ENCODE measurements at places on chromosomes 16 and 17.

GRCh38 chr17:32693194-32693897 is 183.6 kb downstream of the MYO1D start:
- DNase-seq = no peak

GRCh38 chr16:30559690-30560089 is 1.5 kb upstream of the ZNF764 start:
- DNase-seq = no peak

- DNase-seq = no peak
Observed at GRCh38 chr16:84332975-84333684, 35.2 kb upstream of the ATP2C2 start.

- no peak for DNase-seq
Observed at GRCh38 chr16:55502801-55503366, 6.0 kb upstream of the LPCAT2 start.

DNA sequence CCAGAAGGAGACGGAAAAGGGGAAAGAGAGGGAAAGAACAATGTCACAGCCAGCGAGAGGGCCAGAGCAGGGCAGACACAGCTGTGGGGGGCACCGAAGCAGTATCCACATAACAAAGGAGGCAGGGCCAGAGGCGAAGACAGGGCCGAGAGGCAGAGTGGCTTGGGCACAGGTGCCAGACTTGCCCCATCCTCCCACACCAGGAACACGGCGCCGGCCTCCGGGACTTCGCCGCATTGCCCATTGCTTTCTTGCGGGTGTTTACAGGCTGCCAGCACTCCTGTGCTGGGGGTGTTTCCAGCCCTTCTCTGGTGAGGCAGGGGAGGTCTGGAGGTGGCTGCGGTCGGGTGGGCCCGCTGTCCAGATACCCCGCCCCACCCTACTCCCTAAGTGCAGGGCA is 78.0 kb downstream of the ENGASE start:
- DNase-seq = no peak

- DNase-seq = no peak
Observed at GRCh38 chr17:14910916-14911315, 354.2 kb downstream of the PMP22 start.

GRCh38 chr17:51217946-51218345 is 41.9 kb downstream of the MBTD1 start:
- DNase-seq = no peak

GRCh38 chr16:89060207-89060794 is 33.4 kb upstream of the ACSF3 start:
- DNase-seq = no peak

DNA sequence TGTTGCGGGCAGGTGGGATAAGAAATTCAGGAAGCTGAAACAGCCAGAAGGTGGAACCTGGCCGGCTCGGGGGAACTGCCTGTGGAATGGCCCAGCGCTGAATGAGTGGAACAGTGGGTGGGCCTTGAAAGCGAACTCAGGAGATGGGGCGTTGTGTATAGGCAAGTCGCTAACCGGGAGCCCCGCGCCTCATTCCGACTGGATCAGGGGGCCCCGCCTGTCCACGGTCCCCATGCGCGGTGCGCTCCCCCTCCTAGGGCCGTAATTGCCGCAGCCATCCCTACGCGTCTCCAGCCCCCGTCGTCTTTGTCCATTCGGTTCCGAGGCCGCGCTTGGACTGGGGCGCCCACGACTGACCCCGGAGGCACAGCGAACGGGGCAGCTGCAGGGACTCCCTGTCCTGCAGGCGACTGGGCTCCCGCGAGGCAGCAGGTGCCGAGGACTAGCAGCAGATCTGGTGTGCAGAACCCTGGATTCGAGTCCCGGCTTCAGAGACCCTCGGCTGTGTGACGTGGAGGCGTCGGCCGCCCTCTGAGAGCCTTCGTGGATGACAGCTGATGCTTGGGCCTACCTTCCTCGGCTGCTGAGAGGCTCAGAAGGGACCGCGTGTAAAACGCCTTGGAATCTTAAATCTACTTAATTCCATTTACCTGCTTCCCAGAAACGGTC is 10.9 kb upstream of the CA4 start:
- no peak for DNase-seq

- DNase-seq = no peak
Observed at GRCh38 chr17:51354936-51355335, 94.6 kb downstream of the UTP18 start.

DNA sequence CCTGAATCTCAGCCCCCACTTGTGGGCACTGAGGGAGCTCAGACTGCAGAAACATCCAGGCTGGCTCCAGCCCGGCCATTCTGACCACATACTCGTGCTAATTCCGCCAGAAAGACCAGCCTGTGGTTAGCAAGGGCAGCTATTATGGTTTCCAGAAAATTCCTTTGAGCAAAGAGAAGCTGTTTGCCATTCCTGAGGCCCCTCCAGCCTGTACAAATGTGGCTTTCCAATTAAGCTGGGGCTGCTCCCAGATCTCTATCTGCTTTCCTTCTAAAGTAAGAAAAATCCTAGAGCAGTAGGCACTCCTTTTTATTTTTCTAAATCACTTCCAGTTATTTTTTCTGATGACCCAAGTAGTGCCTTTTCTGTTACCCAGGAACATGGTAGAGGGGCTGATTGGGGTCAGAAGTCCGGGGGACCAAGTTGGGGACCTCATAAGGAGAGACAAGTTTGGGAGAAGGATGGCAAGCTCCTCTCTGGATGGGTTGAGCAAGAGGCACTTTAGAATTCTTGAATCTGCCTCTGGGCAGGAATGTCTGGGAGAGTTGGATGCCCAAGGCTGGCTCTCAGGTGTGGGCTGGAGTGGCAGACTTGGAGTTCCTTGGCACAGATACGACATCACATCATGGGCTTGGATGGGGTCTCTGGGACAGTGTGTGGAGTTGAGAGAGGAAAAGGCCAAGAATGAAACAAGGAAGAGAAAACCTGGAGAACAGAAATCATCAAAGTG is 83.3 kb upstream of the TNRC6C start:
- DNase-seq = no peak

- DNase-seq = no peak
Observed at GRCh38 chr17:73500414-73500999, 143.7 kb downstream of the SDK2 start.

All from activated T-cell treated with anti-CD3 and anti-CD28 coated beads for 4 hours (primary cell).